Transverse colon (tissue), 4 donors: ENCODE measurements at places on chromosomes 3 and 15. TPM values are rescaled to one million over a fixed set of nuclear protein-coding genes. Genes with fewer than 3 reads are reported as not detected.

MGLL gene
- total RNA-seq: 306 TPM

PLA2G4F gene
- total RNA-seq: 74.2 TPM

DNA sequence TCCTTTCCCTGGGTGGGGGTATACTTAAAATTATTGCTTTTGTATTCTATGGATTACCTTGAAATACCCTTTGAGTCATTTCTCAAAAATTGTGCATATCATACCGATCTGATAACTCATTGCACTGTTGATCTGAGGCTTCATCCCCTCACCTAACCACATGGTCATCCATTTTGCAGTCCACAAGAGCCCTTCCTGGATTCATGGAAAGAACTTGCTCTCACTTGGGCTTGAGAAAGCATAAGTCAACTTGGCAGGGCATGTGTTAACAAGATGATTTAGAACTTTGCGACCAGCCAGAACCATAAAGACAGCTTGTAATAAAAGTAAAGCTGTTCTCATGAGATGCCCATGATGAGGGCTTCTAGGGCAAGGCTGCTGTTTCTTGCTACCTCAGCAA lies 22.2 kb downstream of the MME start:
- no peak overlapping the region for H3K4me3 ChIP-seq
- no peak for DNase-seq
- H3K27me3 ChIP-seq: no peaks in the 10 kb centered on the region
- H3K27ac ChIP-seq: no peak overlapping the region
- H3K4me1 ChIP-seq: no peaks in the 10 kb centered on the region

DNA sequence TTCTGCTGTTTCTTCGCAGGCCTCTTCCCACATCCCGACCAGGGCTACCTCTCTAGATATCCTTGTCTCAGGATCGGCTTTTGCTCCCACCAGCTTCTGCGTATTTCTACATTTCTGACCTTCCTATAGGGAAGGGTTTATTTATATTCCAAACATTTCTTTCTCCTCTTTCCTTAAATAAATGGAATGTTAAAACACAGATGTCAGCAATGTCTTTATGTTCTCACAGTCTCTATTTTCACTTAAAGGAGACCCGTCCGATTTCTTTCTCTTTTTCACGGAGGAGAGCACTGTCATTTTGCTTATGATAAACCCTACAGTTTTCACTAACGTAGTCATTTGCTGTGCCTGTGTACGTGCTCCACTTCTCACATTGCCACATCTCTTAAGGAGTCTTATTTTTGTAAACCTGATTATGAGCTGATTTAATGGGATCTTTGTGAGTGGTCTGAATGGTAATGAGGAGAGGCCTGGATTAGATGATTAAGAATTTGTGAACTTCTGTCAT lies 630 bp downstream of the KIF15 start:
- DNase-seq: no peak
- peaks cover 4% of the 10 kb centered on the region for H3K4me1 ChIP-seq
- peaks cover 15% of the 10 kb centered on the region for H3K36me3 ChIP-seq
- H3K4me3 ChIP-seq: peak overlapping the region; percentile 17
- H3K27ac ChIP-seq: no peak overlapping the region
- no peaks in the 10 kb centered on the region for H3K27me3 ChIP-seq

TIMP4 gene
- total RNA-seq: 7.8 TPM

DNA sequence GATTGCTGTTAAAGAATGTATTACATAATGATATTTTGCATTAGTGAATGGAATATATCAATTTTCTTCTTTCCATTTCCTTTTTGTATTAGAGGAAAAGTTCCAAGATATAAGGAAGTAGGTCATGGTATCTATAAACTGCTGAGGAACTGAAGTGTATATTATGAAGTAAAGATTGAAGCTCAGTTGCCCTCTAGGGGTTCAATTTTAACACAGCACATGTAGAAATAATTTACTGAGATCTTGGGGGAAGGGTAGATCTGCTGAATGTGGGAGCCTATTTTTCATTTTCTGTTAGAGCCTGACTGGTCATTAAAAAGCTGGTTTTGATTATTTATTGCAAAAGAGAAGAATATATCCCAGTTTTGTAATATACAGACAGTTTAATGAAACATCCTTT lies 45.2 kb downstream of the CMC1 start:
- H3K4me3 ChIP-seq: no peak overlapping the region
- DNase-seq: no peak
- H3K36me3 ChIP-seq: no peaks in the 10 kb centered on the region
- no peak overlapping the region for H3K27ac ChIP-seq

ARGFX gene
- not detected for total RNA-seq

GRCh38 chr3:20322085-20322484 lies 136.1 kb upstream of the SGO1 start:
- H3K27ac ChIP-seq: no peak overlapping the region
- no peak overlapping the region for H3K4me3 ChIP-seq
- no peaks in the 10 kb centered on the region for H3K4me1 ChIP-seq
- H3K27me3 ChIP-seq: no peaks in the 10 kb centered on the region
- H3K36me3 ChIP-seq: no peaks in the 10 kb centered on the region

DNA sequence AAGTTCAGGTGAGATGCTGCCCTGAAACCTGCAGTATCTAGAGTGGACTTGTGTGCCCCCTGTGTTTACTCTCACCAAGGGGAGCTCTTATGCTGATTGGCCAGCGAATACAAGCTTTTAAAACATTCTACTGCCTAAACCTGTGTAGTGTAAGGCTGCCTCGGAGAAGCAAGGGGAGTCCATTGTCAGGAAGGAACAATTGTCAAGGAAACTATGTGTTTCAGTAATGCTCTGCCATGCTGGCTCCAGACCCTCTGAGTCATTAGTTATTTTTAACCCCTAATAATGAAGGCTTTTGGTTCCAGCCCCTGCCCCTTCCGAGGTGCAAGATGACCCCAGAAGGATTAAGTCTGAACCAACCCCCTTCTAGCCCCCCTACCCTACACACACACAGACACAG lies 66.1 kb upstream of the CHMP2B start:
- no peaks in the 10 kb centered on the region for H3K4me1 ChIP-seq
- H3K4me3 ChIP-seq: no peak overlapping the region
- no peaks in the 10 kb centered on the region for H3K36me3 ChIP-seq
- H3K27me3 ChIP-seq: peaks cover 8% of the 10 kb centered on the region
- no peak for DNase-seq

DNA sequence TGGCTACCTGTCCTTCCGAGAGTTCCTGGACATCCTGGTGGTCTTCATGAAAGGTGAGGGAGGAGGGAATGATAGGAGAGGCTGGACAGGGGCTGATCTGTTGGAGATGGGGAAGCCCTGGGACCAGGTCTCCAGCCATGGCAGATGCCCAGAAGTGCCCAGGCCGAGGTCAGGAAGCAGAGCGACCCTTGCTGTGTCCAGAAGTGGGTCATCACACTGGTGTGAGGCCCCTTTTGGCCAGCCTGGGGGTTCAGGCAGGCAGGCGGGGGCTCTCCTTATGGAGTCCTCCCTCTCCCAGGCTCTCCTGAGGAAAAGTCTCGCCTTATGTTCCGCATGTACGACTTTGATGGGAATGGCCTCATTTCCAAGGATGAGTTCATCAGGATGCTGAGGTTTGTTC lies 17.8 kb downstream of the DUOX1 start:
- no peak overlapping the region for H3K4me3 ChIP-seq
- H3K36me3 ChIP-seq: no peaks in the 10 kb centered on the region
- H3K27ac ChIP-seq: no peak overlapping the region
- H3K4me1 ChIP-seq: no peaks in the 10 kb centered on the region
- DNase-seq: no peak

DNA sequence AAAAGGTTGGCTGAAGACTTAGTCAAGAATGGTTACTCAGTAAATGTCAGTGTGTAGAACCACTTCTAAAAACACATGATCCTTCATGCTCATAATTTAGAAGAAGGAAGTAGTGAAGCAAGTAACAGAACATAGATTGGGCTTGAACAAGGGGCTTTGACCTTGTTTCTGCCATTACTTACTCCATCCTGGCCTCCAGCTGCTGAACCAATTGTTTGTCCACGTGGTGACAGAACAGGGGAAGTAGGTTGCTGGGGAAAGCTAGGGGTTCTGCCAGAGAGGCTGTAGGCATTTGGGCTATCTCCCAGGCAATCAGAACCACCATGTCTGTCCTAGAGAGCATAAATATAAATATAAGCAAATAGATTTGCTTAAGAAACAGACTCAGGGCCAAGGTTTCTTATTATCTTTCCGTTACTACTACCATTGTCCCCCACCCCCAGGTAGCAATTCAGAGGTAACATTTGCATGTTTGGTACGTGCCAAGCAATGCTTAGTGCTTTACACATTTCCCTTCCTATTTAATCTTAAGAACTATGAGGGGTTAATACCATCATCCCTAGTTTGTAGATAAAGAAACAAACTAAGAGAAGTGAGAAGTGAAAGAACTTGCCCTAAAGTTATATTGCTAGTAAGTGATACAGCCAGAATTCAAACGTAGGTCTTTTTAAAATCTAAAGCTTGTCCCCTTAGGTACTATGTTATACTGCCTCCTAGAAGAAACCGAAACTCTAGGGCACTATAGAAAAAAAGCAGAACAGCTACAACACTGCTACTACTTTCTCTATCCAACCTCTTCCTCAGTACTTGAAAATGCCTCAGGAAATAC lies 3.0 kb upstream of the SPG11 start:
- H3K4me1 ChIP-seq: peaks cover 14% of the 10 kb centered on the region
- DNase-seq: no peak
- H3K36me3 ChIP-seq: no peaks in the 10 kb centered on the region
- H3K27me3 ChIP-seq: no peaks in the 10 kb centered on the region
- no peak overlapping the region for H3K4me3 ChIP-seq

DNA sequence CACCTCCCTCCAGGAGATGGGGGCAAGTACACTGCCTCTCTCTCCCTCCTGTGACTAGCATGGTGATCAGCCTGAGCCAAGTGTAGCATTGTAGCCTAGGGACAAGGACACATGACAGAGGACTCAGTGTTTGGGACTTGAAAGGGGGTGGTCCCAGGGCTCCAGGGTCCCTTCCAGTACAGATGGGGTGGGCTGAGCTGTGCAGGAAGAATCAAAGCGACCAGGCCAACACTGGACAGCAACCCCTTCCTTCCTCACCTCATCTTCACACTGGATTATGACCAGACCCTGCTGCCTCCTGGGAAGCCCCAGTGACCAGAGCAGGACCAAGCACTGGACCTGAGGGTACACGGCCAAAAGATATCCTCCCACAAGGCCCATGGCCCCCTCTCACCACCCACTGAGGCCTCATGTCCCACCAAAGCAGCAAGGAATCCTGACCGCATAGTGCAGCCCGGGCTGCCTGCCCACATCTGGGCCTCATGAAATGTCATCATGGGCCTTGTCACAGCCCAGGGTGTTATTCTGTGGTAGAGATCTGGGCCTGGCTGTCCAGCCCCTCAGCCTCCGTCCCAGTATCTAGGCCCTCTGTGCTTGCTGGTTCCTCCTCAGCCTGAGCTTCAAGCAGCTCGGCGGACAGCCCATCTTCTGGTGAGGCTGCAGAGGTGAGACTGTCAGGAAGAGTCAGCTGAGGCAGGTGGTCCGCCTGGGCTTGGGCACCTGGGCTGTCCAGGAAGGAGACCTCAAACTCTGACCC lies 9.5 kb downstream of the GORASP1 start:
- H3K4me3 ChIP-seq: no peak overlapping the region
- H3K27ac ChIP-seq: no peak overlapping the region
- H3K27me3 ChIP-seq: no peaks in the 10 kb centered on the region
- DNase-seq: no peak
- H3K36me3 ChIP-seq: no peaks in the 10 kb centered on the region
